Activated CD8-positive, alpha-beta memory T cell treated with anti-CD3 and anti-CD28 coated beads for 1 hour (primary cell): ENCODE measurements at places on chromosomes 3 and 15.

- DNase-seq: no peak
Measured at GRCh38 chr3:13157986-13158385, 84.8 kb upstream of the IQSEC1 start.

- DNase-seq: no peak
Measured at GRCh38 chr15:79440355-79440908, 8.3 kb downstream of the MINAR1 start.

DNA sequence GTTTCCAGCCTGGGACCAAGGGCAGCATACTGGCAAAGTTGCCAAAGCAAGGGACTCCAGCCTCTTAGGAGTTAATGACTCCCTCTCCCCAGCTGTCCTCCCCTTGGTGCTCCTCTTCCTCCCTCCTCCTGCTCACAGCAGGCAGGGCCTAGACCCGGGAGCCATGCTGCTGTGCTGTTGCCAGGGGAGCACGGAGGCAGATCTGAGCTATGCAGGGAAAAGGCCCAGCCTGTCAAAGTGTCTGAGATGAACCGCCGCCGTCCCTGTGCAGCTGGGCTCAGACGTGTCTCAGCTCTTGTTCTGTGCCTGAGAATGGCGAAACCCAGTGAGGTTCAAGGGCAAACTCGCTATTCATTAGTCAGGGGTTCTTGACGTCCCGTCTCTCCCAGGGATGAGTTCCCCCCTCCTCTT, 60.8 kb upstream of the POLG start:
- no peak for DNase-seq

DNA sequence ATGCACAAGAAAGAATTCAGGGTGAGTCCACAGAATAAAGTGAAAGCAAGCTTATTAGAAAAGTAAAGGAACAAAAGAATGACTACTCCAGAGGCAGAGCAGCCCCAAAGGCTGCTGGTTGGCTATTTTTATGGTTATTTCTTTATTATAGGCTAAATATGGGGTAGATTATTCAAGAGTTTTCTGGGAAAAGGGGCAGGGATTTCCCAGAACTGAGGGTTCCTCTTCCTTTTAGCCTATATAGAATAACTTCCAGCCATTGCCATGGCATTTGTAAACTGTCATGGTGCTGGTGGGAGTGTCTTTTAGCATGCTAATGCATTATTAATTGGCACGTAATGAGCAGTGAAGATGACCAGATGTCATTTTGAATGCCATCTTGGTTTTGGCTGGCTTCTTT, 13.6 kb downstream of the GLDN start:
- DNase-seq: no peak

DNA sequence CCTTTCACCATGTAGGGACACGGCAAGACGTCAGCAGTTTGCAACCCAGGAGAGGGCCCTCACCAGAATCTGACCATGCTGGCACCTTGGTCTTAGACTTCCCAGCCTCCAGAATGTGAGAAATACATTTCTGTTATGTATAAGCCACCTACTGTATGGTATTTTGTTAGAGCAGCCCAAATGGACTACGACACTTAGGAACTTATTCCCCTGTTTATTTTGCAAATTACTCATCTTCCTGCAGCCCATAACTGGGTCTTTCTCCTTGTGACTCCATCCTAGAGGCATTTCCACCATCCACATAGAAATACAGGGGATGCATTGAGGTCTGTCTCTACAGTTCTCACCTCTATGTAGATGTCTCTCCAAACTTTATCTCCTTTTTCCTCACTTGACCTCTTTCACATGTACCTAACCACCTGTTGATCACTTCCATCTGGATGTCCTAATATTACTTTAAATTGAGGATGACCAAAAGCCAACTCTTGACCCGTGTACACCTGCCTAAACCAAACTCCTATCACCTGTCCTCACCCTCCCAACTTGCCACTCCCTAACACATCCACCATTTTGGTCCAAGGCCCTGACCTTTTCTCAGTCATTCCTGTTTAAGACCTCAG, 406.0 kb upstream of the WNT5A start:
- no peak for DNase-seq
